Left ventricle myocardium superior (tissue), 1 donor: ENCODE measurements at places on chromosomes 1 and 21.

DNA sequence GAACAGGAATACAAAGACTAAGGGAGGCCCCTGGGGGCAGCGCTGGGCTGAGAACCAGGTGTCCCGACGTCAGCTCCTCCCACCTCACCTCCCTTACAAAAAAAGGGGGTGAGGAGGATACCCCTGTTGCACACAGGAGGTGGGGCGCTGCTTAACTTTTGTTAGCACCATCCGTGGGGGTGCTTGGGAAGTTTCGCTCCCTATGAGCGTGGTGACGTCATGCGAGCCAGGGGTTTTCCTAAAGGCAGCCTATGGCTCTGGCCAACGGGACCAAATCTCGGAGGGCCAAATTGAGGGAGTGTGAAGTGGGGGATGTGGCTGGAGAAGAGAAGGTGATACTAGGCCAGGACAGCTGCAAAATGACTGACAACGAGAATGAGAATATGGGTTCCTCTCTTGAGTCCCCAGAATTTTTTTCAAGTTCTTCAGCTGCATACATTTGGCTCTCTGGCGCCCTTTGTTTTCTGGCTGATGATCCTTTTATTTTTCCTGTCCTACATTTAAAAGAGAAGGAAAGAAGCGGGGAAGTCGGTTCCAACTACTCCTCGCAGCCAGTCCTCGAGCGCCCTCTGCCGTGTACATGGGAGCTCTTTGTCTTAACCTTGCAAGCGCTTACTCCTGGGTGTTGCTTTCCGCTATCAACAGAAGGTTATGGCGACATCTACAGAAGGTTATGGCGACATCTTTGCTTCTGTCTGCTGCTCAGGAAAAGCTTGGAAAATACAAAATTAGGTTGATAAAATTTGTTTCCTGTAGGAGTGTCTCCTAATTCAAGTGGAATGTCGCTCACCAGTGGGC is 48.0 kb upstream of the ZC3H11B start:
- peak; percentile 94 for DNase-seq

GRCh38 chr1:19884312-19884711 is 2.1 kb downstream of the OTUD3 start:
- no peak for DNase-seq

GRCh38 chr1:14810595-14811361 is 212.3 kb downstream of the KAZN start:
- no peak for DNase-seq

DNA sequence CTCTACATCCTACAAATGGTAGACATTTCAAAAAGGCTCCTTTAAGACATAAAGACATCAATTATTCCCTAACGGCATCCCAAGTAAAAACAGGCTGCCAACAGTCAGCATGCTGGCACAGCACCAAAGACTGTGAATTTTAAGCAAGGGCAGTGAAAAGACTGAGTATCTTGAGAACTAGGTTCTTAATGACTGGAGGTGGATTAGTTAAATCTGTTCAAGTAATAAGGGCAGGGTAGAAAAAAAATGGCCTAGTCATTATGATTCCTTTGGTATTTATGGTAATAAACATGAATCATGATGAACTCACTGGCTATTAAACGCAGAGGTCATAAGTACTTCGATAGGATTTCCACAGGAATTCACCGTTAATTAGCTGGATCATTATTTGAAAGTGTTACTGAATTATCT is 75.2 kb downstream of the KIFAP3 start:
- peak; percentile 40 for DNase-seq

DNA sequence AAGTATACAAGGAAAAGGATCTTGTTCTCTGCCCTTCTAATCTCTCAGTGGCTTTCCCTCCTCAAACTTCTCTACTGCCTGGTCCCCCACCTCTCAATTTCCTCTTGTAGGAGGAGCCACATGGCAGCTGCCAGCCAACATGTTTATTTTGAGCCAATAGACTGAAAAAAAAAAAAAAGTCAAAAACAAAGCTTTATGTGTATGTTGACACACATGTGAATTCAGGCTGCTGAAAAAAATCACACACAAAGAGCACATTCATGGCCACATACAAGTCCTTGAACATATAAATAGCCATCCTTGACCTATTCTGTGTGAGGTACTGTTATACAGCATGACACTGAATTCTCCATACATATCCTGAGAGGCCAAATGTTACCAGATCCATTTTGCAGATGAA is 3.7 kb downstream of the PTPN14 start:
- DNase-seq, result no peak

DNA sequence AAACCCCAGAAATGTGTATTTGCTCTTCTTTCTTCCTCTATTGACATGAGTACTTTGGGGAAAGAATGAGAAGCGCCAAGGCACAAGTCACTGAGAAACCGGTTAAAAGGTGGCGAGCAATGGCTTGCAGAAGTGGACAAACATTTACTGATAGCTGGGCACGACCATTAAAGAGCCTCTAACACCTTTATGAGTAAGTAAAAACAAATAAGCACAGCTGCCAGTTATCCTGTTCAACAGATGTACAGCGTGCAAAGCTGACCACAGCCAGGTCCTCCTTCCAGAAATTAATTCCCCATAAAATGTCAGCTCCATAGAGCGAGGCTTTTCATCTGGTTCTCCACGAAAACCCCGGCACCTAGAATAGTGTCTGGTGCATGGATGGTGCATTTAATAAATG is 72.7 kb downstream of the CAPZB start:
- no peak for DNase-seq

DNA sequence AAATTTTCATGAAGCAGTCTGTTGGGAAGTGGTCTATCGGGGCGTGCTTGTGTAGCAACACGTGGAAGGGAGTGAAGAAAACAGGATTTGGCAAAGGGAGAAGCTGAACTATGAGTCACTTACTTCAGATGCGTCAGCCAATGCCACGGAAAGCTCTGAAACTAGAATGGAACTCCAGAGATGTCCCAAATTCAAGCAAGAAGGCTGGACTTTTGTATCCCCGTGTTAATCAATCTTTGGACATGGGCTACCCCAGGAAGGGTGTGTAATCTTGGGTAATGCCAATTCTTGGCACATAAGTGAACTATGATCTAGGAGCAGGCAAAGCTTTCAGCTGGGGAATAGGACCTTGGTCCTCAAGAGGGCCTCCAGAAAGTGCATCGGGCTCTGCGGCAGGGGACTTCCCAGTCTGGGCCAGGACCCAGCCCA is 102.6 kb downstream of the ADSS2 start:
- no peak for DNase-seq

DNA sequence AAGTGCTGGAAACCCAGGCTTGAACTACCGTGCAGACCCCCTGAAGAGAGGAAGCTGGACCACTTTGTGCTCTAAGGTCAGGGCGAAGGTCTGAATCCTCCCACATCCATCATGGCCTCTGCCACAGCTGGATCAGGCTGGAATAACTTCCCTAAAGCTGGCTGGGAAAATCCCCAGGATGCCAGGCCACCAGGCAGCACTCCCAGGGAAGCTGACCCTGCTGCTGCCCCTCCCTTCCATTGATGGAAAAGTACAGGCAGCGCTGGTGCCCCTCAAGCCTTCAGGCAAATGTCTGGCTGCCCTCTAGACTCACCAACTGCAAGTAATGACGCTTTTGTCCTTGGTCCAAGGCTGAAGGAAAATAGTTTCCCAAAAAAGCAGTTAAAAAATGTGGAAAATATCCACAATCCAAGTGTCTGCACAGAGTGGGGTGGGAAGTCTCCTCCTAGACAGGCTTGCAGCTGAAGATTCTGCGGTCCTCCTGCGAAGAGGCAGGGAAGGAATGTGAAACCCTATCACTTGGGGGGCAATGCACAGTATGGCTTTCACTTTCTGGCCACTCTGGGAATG is 39.9 kb upstream of the TSPAN2 start:
- no peak for DNase-seq

- no peak for DNase-seq
Measured at GRCh38 chr1:246324711-246325110, 182.4 kb downstream of the SMYD3 start.

- no peak for DNase-seq
Measured at GRCh38 chr21:36430841-36431240, 45.6 kb downstream of the CHAF1B start.

- no peak for DNase-seq
Measured at GRCh38 chr21:40633048-40633447, 213.9 kb downstream of the DSCAM start.
